ENCODE measurements at places on chromosomes 4 and X.

DNA sequence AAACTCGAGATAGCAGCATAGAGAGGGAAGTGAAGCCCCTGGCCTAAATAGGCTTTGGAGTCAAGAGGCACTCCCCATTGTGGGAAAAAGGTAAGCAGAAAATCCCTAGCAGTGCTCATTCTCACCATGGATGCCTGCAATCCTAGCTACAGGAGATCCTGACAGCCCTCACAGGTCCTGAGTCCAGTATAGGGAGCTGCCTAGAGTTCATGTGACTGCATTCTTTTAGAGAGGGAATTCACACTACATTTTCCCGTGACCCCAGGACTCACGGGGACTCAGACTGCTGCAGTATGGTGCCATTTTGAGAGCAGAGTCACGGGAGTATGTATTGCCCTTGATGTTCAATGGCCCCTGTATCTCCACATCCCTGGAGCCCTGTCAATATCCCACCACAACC, 82.4 kb downstream of the MAGED1 start:
- no peak for DNase-seq

GRCh38 chrX:133171962-133172708, 46.0 kb downstream of the TFDP3 start:
- DNase-seq, result no peak

GRCh38 chr4:119587796-119588195, 40.8 kb downstream of the PDE5A start:
- no peak for DNase-seq

DNA sequence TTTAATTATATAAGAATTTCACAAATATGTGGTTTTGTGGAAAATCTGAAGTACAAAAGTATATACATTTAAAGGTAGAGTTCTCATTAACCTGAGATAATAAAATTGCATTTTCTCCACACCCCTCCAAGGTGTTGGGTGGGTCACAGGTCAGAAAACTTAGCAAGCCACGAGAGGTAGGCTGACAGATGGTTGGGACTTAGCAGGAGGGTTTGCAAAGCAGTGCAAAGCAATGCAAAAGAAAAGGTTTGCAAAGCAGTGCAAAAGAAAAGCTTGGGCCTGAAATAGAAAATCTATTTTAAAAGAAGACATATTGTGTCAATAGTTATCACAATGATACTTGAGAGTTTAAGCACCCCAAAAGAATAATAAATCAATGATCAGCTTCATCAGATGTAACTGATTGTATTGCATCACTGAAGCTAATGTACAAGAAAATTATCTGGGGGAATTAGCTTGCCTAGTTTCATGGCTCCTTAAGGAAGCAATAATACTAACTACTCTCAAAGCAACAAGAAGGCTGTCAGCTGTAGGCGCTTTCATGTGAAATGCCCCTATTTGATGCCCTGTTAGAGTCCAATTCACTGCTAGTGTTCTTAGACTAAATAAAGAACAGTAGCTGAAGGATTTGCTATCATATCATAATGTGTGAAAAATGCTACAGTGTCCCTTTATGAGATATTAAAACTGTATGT, 319.5 kb downstream of the KCNIP4 start:
- no peak for DNase-seq

DNA sequence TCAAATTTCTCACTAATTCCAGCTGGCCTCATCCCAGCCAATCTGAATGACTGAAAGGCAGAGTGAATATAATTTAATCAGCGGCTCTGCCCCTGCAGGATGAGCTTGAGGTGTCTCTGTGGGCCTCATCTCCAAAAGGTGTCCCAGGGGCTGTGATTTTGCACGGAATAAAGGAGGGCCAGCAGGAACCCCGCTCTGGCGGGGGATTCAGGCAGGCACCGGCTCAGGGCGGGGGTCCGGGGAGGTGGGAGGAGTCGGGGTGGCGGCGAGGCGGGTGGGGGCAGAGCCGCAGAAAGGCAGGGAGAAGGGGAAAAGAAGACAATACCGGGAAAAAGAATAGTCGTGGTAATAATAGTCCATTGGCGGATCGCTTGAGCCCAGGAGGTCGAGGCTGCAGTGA, 16.0 kb upstream of the ERCC6L start:
- DNase-seq, result no peak

GRCh38 chr4:57234252-57234775, 124.1 kb upstream of the IGFBP7 start:
- no peak for DNase-seq

DNA sequence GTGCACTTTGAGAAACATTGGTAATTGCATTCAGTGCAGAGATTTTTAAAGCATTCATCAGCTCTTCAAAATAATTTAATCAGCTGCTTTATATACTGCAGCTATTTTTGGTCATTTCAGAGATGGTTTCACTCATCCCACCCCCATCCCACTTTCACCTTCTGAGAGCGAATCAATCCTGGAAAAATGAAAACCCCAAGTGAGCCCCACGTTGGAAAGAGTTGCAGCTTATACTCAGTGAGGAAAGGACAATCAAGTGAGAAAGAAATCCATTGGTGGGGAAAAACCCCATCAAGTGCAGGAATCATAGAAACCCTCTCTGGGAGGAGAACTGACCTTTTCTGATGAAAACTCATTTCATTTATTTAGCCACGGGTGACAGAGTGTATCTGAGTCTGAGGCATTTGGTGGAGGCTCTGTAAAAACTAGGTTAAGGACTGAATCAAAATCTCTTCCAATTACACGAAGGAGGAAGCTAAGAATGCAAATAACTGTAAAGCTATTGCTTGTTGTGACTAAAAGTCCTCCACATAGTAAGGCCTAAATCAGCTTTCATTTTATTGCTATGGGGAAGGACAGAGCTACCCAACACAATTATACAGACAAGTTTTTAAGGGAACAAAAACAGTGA, 240.4 kb upstream of the PGRMC2 start:
- no peak for DNase-seq

DNA sequence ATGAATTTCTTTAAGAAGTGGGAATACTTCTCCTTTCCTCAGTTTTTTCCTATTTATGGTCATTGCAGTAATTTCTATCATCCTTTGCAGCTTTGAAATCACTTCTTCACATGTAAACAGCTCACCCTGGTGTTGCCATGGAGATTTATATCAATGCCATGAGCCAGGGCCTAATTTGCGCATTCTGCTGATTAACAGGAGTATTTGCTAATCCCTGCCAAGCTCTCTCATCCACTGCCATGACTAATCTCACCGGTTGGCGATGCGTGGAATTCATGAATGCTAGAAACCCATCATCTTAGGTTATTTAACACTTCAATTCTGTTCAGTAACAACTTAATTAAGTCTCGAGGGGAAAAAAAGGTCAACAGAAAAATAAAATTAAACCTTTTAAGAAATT, 11.8 kb upstream of the FGF13 start:
- no peak for DNase-seq

DNA sequence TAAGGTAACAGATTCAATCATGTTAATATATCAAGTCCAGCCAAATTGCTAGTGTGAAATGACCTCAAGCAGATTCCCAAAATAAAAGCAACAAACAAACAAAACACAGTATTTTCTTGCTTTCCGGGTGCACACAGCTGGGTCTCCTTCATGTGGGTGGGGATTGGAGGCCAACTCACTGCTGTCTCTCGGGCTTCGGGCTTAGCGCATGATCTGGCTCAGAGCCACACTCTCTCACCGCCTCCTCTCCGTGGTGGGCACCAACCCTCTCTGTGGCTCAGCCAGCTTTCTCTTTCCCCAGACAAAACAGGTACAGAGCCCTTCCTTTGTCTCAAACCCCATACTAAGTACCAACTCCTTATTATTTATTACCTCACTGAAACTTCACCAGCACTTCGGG, 2.9 kb upstream of the REELD1 start:
- DNase-seq, result no peak

GRCh38 chrX:118726887-118727685, at the start of gene IL13RA1:
Gene IL13RA1, plus strand, starts transcription at chrX:118727606. Its CDS starts 33 bp downstream, at chrX:118727639.
- DNase-seq, result no peak

DNA sequence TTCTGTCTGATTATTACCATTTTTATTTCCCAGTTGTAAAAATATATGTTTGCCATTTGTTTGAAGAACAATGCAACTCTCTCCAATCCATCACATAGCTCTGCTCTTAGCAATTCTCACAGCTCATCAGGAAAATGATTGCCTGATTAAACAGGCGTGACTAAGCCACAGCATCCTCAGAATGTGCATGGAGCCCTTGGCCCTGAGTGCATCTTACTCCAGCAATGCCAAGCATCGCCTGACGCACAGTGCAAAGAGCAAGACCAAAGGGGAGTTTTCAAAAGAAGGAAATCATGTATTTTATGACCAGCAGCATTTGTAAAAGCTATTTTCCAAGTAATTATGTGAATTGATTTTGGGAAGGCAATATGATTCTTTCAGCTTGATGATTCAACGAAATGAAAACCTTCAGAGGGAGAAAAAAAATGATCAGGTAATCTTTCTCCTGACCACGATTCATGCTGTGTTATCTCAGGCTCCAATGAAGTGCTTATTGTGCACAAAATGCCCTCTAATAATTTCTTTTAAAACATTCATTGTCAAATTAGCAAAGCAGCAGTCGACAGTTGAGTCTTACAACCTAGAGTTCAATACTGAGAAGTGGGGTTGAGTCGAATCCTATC, 138.0 kb upstream of the FAM9B start:
- DNase-seq, result no peak

- no peak for DNase-seq
These were observed 25.9 kb downstream of the ENPEP start for GRCh38 chr4:110501826-110502225.

- DNase-seq, result no peak
These were observed 31.5 kb upstream of the HTRA3 start for GRCh38 chr4:8238036-8238511.

DNA sequence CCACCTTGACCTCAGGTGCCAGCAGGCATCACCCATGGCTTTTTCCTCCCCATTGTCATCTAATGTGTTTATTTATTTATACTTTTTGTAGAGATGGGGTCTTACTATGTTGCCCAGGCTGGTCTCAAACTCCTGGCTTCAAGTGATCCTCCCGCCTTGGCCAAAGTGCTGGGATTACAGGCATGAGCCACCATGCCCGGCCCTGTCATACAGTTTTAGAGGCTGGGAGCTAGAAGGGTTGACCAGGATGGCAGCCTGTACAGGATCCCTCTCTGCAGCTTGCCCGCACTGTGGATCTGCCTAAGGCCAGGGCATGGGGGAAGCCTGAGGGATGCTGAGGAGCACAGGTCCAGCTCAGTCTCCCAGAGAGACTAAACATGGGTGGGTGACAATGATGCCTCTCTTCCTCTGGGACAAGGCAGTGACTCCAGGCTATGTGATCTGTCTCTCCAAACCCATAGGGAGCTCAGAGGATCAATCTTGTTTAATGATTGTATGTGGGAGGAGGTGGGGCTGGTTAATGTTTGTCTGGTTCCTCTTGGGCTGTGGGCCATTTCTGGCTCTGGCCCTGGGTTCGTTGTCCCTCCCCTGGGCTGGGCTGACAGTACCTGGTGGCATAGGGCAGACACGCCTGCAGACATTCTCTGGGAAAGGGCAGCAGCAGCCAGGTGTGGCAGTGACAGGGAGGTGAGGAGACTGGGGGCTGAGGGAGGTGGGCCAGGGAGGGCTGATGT, 8.3 kb upstream of the GJB1 start:
- DNase-seq, result no peak

DNA sequence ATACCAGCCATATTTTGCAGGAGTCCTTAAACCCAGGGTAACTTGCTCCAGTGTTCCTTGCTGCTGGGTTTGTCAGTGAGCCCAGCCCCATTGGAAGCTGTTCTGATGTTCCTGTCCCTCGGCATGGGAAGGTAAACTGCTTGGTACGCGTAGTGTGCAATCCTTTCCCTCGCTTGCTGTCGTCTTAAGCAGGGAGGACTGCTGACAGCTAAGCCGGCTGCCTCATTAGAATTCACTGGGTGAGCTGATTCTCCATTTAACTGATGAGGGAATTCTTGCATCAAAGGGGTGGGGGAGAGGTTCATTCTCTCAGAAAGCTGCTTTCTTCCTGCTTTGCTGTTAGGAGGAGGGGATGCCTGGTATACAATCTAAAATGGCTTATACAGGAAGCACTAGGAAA, 164.6 kb downstream of the MID1IP1 start:
- no peak for DNase-seq

DNA sequence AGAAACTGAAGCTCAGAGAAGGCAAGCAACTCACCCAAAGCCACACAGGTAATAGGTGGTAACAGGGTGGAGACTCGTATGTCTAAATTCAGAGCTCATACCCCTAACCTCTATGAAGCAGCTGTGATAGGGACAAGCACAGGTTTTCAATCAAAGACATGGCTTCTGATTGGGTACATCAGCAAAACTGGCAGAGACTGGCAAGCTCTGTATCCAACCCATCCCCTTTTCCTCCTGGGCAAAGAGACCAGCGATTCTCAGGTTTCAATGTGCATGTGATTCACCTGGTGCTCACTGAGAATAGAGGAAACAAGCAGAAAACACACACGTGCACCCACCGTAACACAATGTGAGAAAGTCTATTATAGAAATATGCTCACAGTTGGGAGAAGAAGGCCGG, 153.0 kb downstream of the SMIM20 start:
- no peak for DNase-seq

GRCh38 chr4:142845293-142846107, 601 bp downstream of the INPP4B start:
- DNase-seq, result no peak

DNA sequence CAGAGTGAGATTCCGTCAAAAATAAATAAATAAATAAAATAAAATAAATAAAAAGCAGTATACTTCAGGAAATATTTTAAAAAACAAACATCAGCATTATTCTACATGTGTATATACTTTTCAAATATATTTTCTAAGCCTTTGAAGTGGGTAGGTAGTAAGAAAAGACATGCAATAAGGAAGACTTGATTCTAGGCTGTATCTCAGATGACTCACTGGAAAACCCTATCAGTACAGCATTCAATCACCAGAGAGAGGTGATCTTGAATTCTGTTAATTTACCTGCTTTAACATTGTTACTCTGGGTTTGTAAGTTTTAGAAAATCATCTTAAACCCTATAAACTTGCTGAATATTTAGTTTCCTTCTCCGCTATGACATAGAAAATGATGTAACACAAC, 106.6 kb upstream of the NAP1L5 start:
- DNase-seq, result no peak

- DNase-seq, result no peak
These were observed 566 bp downstream of the ATP11C start for GRCh38 chrX:139932073-139932900.

DNA sequence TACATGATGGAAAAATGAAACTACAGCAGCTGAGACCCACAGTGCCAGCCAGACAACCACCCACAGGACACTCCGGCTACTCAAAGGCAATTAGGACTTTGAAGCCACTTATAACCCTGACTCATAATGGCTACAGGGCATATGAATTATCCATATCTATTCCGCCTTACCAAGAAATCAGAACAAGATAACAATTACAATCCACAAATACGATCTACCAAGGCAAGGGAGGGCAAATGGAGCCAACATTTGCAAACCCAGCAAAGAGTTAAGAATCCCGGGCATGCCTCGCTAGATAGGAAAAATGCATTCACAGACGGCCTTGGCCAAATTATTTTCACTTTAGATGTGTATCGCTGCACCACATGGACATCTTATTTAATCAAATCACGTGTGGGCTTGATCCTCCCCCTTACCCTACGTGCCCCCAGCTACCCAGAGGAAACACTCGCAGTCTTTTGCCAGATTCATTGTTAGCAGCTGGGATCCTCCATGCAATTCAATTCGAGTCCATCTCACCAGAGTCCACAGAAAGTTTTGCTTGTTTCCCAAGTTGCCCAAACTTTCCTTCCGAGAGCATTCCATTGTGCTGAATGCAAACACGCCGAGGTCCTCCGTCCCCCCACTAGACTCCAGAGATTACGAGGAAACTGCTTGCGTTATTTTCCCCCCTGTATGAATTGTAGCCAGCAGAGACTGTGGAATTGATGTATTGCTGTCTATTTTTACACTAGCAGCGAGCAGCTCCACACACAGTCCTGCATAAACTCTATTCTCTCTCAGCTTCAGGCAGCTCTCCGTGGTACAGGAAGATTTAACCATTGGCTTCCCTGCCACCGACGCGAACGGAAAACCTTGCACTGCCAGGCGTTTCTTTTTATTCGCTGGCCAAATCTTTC, 1.2 kb downstream of the PPARGC1A start:
- DNase-seq, result no peak

All from stimulated activated CD4-positive, alpha-beta T cell treated with anti-CD3 and anti-CD28 coated beads, Interleukin-1b, Interleukin-23, amount 100 ng/mL, for 1 hour (primary cell).